ENCODE measurements at places on chromosomes 4 and X.

- no peak for DNase-seq
These were observed 13.8 kb downstream of the TLR10 start for GRCh38 chr4:38768968-38769394.

DNA sequence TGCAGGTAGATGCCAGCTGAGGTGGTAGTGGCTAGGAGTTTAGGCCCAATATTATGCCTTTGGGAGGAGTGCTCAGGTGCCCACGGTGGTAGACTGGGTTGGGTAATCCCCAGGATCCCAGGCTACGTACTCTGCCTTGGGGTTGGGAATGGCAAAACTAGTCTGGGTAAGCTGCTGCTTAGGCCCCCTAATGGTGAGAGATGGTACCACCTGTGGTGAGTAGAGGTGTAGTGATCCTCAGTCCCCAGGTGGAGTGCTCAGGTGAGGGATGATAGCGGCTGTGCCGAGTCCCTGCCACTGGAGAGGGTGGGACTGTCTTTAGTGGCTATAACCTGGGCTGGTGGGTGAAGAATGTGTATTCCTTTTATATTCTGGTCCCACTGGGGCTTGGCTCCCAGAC, 75.2 kb downstream of the IL1RAPL2 start:
- DNase-seq = no peak

GRCh38 chrX:147800663-147801062, 111.1 kb upstream of the FMR1 start:
- DNase-seq = no peak

DNA sequence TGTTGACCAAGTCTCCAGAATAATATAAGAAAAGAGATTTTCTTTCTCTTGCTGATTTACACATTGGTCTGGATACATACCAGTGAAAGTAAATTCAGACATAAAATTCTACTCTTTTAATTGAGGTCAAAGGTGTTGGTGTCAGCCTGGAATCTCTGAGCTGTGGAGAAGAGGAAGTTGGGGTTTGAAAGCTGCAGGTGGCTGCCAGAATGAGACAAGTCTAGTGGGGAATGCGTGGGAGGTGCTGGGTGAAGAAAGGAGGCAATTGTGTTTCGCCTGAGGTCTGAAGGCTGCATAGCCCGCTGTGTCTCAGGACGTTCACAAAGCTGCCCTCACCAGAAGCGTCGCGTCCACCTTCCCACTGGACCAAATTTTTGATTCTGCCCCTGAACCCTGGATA, 31.2 kb downstream of the PHEX start:
- no peak for DNase-seq

DNA sequence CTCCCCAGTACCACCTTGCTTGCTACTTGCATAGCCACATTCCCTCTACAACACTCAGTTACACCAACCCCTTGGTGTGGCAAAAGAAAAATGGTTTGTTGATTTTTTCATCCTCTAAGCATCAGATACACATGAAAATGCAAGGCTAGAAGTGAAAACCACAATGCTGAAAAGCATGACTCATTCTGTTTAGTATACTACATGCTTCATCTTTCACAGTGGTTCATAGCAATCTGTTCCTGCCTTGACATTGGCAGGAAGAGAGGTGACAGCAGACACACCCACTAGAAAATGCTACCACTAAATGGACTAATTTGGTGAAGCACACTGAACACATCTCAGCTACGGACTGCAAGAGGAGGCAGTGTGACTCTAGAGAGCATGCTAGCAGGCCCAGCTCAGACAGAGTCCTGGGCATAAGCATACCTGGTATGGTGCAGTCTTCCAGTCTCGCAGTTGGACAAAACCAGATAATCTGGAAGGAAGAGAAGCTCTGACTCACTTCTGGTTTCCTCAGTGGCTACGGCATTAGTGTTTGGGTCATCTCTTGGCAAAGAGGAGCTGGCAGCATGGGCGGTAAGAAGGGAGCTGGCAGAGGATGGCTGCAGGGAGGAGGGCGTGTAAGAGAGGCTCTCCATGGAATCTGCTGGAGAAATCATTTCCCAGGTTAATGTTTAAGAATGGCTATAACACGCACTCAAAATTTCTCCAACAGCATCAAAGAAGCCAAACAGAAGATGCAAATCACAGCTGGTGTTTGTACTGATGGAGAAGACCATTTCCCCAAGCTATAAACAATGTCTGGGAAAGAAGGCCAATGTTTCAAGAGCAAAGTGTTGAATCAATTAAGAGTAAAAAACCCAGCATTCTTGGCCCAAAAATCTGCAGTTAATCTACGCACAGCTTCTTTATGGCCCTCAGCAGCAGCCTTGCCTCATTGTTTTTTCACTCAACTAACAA, 37.8 kb downstream of the GAB3 start:
- DNase-seq = no peak

DNA sequence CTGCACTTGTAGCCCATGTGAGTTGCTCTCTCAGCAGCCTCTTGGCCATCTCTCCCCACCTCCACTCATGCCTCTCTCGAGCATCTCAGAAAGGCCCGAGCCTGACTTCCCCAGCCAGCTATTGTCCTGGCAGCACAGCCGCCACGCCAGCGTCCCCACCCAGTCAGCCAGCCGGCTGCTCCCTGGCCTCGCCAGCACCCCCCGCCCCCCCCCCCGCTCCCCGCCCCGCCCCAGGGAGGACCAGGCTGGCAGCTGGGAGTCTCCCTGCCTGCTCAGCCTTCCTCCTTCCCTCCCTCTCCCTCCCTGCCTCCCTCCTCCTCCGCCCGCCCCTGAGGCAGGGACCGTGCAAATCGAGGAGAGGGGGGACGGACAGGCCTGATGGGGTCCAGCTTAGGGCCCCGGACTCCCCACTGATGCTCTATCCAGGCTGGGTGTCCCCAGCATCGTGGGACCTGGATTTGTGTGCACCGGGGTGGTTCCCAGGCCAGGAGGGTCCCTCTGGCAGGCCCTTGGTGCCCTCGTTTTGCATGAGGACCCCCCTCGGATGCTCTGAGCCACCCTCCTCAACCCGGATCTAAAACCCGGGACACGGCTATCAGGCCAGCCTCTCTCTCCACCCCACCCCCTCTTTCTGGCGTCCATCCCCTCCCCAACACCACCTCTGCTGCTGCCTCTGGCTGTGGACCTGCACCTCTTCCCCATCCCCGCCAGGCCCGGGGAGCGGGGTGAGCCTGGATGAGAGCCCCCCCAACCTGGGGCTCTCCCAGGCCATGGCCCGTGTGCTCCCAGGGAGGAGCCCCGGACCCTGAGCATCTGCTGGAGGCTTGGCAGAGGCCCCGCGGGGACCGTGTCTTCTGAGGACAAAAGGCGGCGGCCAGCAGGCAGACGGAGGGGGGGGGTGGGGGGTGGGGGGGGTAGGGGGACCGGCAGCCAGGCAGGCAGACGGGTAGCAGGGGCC, at the start of gene GPR173:
GPR173 (plus strand) TSS at position 621 of the 958 bp plus-strand sequence. CDS start 27,833 bp downstream, outside the sequence.
- DNase-seq = peak; percentile 50

GRCh38 chrX:120446498-120446897, 22.6 kb downstream of the LAMP2 start:
- no peak for DNase-seq

DNA sequence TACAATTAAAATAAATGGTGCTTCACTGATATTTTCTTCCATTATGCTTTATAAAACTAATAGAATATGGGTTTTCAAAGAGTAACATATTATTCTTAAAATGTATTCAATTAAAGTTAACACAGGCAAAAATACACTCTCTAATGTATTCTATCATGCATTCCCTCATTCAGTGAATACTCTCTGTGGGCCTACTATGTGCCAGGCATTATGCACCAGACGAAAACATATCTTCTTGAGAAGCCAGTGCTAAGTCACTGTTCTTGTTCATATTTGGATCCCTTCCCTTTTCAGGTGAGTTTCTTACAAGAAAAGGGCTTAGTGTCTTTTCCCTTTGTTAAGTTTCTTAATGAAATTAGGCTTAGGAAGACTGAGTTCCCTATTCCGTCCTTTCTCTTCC, 58.1 kb downstream of the NAF1 start:
- DNase-seq = no peak

GRCh38 chr4:28772066-28772465, 1911.4 kb downstream of the STIM2 start:
- DNase-seq = no peak

DNA sequence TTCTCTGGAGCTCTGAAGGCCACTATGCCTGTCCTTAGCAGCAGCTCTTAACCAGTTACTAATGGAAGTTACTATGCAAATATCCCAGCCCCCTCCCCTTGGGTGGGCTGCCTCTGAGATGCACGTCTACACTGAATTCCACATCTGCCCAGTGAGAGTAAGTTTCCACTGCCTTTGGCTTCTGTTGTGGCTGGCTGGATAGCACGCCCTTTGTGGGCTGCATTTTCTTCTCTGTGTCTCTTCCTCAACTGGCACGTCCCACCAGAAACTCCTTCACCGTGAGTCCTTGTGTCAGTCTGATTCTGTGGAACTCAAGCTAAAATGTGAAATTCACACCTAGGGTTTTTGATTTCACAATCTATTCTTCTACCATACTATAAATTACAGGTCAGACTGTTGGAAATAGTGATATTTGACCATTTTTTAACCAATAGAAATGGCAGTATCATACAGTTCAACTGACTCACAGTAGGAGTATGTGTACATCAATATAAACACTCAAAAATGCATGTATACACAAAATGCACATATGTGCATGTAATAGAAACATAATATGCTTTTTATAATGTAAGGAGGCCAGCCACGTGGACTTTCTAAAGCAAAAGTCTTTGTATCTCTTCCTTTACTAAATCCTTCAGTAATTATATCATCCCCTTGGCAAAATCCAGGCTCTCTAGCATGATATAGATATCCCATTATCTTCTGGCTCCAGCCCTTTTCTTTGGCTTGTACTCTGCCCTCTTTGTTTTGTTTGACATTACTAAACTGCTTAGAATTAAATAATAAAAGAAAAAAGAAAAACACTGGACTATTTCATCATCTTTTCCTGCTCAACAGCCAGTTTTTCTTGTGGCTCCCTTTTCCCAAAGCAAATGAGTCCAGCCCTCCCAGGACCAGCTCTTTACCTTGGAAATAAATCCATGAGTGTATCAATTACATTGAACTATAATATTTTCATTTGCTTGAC, 33.2 kb upstream of the LDB2 start:
- DNase-seq = no peak

DNA sequence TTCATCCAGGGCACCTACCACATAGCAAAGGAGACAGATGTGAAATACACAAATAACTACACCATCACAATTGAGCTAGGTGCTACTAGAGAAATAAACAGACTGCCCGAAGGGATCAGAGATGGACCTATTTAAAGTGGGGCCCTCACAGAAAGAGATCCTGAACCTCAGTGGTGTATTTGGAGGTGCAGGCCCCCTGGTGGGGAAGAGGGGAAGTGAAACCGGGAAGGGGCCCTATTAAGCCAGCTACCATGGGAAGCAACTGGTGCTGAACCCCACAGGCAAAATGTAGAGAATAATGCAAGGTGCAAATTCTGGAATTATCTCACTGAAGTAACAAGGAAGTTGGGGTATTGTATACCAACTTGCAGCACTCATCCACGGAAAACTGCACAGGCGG, 78.6 kb upstream of the FAM9A start:
- no peak for DNase-seq

DNA sequence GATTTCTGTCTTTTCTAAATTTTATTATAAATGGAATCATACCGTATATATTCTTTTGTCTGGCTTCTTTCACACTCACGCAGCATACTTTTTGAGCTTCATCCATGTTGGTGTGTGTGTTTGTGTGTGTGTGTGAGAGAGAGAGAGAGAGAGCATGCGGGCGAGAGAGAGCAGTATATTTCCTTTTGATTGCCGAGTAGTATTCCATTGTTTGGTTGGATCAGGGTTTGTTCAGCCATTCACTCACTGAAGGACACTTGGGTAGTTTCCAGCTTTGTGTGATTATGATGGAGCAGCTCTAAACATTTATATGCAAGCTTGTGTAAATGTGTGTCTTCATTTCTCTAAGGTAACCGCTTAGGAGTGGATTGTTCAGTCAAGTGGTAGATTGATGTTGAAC, 3.1 kb upstream of the L1CAM start:
- no peak for DNase-seq

DNA sequence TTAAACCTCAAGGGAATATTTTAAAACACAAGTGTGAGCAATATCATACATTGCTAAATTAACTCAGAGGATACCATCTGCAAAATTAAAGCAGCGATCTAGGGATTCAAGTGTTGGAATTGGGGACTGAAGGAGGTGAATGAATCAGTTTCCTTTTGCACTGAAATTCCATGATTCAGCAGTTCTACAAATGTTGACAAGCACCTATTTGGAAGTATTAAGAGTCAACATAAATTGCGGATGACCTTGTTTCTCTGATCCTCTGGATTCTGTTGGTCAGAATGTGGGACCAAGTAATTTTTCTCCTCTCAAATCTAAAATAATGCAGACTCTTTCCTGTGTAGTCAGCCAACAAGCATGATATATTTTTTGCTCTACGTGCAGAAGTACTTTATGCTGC, 78.8 kb downstream of the LDB2 start:
- DNase-seq = no peak

DNA sequence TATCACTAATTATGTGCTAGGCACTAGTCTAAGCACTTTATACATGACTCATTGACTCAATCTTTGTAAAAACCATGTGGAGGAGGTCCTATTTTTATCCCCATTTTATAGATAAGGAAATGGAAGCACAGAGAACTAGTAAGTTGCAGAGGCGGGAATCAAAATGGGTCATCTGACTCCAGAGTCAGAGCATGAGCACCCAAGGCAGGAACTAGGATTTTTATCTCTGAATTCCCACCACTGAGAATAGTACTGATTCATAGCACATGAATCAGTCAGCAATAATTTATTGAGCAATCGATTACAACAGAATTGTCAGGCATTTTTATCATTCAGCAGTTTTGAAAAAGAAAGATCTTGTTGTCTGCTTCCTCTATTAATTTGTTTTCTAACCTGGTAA, 19.3 kb downstream of the SCARB2 start:
- no peak for DNase-seq

GRCh38 chr4:8215001-8215427, 15.9 kb downstream of the SH3TC1 start:
- peak; percentile 50 for DNase-seq

DNA sequence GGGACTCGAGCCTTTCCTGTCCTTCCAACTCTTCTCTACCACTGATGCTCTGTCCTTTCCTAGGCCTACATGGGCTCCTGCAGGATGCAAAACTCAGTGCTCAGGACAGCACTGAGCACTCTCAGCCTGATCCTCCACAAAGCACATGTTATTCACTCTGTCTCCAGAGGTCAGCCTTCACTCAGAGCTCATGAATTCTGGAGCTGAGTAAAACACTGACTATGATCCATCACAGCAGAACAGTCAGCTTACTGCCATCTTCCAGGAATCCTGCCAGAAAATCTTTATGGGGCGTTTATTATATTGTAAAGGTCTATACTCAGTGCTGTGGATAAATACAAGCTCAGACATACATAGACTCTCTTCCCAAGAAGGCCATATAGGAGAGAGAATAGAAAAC, 121.5 kb upstream of the CPEB2 start:
- DNase-seq = no peak

All from uterus (tissue), 4 donors.